Immature natural killer cell (primary cell): ENCODE measurements at places on chromosomes 7 and 10. TPM values are rescaled to one million over a fixed set of nuclear protein-coding genes. Genes with fewer than 3 reads are reported as not detected.

DNA sequence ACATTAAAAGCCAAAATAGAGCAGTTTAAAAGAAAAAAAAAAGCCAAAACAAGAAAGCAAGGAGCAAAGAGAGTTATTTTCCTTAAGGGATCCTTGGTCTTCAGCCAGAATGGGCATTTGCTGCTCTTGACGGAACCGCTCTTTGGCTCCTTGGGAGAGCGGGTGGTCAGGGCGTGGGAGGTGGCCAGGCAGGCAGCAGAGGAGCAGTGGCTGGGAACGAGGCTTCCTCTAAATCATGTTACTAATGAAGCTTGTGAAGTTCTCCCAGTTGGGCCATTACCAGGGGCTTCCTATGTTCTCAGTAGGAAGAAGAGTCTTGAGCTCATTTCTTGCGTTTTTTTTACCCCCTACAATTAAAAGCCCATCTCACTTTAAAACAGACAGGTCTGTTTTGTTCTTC is 116.6 kb downstream of the DOCK1 start:
- no peak for DNase-seq

- DNase-seq, result no peak
These were observed 1053.9 kb downstream of the KCNMA1 start for GRCh38 chr10:76583711-76584161.

DNA sequence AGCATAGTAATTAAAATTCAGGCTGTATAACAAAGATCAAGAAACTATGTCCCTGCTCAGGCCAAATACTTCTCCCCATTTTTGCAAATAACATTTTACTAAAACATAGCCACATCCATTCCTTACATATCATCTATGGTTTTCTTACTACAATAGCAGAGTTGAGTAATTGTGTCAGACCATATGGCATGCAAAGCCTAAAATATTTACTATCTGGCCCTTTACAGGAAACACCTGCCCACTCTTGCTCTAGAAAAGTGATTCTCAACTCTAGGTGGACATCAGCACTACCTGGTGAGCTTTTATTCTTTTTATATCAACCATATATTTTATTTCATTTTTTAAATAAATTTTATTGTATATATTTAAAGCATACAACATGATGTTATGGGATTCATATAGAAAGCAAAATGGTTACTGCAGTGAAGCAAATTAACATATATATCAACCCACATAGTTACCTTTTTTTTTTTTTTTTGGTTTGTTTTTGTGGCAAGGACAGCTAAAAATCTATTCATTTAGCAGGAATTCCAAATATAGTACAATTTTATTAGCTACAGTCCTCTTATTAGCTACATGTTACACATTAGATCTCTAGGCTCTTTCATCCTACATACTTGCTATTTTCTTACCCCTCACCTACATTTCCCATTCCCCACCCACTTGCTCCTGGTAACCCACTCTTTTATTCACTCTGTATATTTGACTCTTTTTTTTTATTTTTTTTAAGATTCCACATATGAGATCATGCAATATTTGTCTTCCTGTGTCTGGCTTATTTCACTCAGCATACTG is 19.6 kb downstream of the ABI1 start:
- no peak for DNase-seq

The MPP7 gene
- 20.9 TPM for polyA plus RNA-seq

DNA sequence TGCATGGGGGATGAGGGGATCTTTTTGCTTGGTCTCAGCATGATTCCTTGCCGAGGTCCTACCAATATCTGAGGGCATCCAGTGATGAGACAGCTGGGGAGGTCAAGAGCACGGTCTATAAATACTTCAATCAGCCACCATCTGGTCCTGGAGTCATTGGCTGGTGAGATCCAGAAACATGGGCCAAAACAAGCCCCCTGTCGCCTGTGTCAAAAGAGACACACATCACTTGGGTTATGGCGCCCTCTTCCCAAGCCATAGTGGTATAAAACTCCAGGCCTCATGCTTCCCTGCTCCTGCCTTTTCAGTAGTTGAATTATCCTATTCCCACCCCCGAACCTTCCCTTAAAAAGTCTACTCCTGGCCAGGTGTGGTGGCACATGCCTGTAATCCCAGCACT is 60.9 kb downstream of the SLC35B4 start:
- DNase-seq, result no peak

DNA sequence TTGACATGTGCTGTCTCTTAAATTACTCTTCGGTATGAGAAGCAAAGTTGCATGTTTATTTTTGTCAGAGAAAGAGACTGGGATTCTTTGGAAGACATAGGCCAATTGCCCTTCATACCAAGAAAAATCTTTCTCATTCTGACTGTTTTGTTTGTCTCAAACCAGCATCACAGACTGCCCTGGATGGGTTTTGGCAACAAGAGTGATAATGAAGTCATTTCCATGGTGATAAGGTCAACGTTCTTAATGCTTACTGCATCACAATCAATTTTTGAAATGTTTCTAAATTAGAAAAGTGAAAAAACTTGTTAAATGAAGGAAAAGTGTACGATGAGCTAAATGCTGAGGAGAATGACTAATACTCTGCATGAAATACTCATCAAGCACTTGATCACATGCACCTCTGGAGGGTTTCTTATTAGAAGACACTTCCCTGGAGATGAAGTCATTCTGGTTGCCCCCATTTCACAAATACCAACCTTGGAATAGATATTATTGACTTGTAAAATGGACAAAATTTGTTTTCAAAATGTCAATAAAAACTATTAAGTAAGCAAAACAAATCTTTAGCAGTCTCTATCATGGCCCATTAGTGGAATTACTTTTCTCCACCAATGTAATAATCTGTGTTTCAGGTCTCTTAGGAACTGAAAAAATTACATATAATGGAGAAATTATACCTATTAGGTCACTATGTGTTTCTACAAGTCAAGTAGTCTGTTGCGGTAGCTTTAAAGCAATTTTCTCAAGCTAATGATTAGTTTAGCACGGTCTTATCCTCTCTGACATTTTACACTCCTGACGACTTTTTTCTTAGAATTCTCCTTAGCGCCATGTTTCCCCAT is 19.9 kb upstream of the SEC61G start:
- no peak for DNase-seq

- no peak for DNase-seq
These were observed 34.9 kb downstream of the ASAH2 start for GRCh38 chr10:50216418-50216817.

DNA sequence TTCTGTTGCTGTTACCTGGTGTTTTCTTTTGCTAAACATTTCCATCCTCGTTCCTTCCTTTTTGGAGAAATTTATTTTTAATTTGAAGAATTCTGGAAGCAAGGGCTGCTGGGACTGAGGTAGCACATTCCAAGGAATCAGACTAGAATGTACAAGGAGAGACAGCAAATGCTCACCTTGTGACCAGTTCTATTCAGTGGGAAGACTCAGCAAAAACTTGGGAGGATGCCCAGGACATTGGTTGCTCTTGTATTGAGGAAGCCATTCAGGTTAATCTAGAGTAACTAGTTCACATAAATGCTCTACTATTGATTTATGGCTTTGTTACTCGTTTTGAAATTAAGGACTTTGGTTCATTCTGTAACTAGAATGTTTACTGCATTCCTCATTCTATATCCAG is 11.3 kb downstream of the PLCE1 start:
- no peak for DNase-seq

- no peak for DNase-seq
These were observed 3.0 kb downstream of the NUP42 start for GRCh38 chr7:23184709-23185359.

DNA sequence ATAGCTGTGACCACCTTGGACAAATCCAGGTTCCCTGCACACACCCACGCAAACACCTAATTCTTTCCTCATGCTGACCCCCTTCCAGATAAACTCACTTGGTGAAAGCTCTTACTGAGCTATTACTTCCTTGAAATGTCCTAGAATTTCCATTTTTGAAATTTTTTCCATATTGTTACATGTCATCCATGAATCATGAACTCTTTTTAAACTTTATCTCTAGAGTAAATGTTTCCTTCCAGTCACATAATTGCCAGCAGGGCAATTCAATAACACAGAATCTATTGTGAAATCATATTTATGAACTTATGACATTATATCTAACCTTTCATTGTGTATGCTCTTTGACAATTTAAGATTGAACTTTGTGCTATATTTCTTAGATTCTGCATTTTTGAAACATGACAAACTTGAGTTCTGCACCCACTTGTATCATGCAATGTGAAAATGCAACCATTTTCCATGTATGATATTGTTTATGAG is 26.8 kb upstream of the FGL2 start:
- no peak for DNase-seq

DNA sequence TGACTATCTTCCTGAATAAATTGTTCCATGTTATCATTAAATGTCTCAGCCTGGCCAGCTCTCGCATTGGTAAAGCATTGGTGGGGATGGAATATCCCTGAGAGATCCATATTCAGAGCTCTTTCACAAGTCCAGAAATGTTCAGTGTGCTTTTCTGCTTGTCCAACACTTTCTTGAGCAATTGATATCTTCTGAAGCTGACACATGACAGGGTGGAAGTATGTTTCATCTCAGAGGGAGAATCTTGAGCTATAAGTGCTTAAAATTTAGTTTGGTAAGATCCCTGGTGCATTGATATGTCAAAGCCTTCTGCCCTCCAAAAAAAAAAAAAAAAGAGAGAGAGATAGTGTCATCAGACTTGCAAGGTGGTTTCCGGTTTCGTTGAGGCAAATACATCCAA is 7.4 kb downstream of the IFIT3 start:
- no peak for DNase-seq

The SPAM1 gene
- polyA plus RNA-seq, result not detected

- DNase-seq, result no peak
These were observed 78.1 kb upstream of the TBX20 start for GRCh38 chr7:35331730-35332678.

The CHST3 gene
- polyA plus RNA-seq, result not detected

The ADRA2A gene
- not detected for polyA plus RNA-seq

- DNase-seq, result no peak
These were observed 276.5 kb upstream of the SMIM30 start for GRCh38 chr7:113394856-113395255.

The UBN2 gene
- 0.67 TPM for polyA plus RNA-seq

GRCh38 chr7:130430115-130430514 is 10.7 kb downstream of the CEP41 start:
- no peak for DNase-seq

The NPTX2 gene
- not detected for polyA plus RNA-seq

DNA sequence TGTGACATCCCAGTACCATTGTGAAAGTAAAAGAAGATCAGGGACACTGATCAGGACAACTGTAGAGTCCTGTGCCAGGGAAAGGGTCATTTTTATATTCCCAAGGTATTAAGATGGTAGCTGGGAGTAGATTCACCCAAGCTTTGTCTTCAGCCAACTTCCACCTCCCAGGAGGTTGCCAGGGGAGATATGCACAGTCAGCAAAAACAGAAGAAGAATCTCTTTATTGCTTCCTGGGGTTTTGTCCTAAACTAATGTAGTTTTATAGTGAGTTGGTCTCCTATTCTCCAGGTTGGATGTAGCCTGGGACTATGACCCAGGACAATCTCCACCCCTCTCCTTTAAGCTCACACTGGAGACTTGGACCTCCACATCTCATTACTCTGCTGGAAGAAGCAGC is 139.2 kb downstream of the RAMP3 start:
- no peak for DNase-seq

The KLF14 gene
- not detected for polyA plus RNA-seq
